Adipocyte (in vitro differentiated cells): ENCODE measurements at places on chromosomes 1 and 21.
A peak's percentile ranks its signal among the peaks of the same experiment; 100 is the strongest.

DNA sequence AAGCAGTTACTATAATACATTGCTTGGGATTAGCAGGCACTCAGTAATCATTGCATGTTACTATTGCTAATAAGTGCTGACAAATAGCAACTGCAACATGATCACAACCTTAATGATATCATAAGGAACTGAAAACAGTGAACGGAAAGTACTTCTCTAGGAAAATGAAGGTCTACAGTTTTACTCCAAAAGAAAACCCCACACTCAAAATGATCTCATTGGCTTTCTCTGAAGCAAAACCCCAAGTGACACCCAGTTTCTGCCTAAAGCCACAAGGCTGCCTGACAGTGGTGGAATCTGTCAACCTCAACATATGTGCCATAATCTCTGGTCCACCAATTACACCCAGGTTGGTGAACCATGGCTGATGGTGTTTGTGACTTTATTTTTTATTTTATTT, 137.6 kb downstream of the PTGER3 start:
- no peak for DNase-seq

DNA sequence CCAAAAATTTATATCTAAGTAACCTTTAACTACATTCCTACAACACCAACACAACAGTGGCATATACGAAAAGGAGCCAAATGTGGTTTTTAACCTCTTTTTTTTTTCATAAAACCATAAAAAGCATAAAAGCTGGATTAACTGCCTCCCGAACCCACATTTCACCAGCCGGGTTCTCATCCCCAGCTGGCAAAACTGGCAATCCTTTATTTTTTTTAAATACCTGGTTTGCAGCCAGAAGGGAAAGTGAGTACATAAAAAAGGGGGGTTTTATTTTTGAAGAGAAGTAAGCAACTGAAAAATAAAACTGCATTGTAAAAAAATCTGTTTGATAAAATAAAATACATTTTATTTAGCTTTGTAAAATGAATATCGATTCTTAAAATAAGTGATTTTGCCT, 295.4 kb downstream of the AKT3 start:
- no peak for DNase-seq

- DNase-seq: no peak
These were observed 25.1 kb downstream of the RRP1B start for GRCh38 chr21:43684424-43684823.

- DNase-seq: no peak
These were observed 12.5 kb downstream of the KIF17 start for GRCh38 chr1:20705203-20705755.

DNA sequence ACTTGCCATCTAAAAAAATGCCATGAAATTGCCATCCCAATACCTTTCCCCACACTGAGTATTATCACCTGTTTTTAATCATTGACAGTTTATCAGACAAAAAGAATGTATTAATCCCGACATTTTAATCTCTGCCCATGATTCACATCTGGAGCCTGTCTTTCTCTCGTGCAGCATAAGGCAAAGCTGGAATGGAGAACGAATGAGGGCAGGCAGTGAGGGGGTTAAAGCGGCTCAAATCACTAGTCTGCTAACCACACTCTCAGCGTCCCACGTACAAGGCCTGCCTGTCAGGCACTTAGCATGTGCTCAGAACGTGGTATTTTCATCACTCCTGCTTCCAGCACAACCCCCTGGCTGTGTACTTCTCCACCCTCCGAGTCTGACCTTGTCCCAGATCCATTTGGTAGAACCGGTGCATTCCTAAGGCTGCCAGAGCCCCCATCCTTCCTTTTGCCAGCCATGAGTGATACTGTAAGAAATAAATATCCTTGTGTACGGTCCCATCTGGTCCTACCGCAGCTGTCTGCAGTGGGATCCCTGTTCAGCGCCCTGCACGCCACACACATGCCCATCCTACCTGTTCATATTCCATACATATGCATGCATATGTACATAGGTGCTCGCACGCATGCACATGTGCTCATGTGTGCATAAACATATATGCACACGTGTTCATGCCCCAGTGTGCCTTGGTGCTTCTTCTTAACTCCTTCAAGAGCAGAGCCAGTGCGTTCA, 34.6 kb upstream of the FHAD1 start:
- no peak for DNase-seq

DNA sequence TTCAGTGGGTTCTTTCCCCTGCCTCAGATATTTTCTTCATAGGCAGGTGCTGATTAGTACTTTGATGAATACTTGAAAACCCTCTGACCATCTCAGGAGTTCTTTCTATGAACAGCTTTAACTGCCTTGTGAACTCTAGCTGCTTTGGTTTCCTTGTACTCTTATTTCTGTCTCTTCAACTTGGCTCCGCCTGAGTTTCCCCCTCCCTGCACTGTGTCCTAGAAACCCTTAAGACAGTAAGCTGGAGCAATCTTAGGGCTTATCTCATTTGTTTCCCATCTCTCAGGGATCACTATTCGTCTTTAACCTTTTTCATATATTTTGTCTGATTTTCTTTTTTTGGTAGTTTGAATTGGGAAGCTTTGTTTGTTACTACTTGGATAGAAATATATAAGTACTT, 99.1 kb downstream of the PKN2 start:
- no peak for DNase-seq

- no peak for DNase-seq
These were observed 275.4 kb upstream of the SGIP1 start for GRCh38 chr1:66258404-66259105.

DNA sequence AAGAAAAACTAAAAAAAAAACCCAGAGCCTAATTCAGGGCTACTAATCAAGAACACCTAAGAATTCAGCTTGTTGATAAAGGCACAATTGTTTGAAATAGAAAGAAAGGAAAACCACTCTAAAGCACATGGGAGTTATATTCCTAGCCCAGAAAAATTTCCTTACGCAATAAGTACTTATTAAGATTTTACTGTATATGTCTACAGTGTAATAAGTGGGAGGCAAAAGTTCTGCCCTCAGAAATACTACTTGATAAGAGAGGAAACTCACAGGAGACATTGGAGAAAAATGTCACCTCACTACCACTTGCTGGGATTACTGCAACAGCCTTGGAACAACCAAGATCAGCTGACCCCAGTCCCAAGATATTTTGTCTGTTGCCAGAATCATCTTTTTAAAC, 66.1 kb downstream of the IARS2 start:
- peak; percentile 32 for DNase-seq

GRCh38 chr1:113282893-113283285, 107.4 kb upstream of the MAGI3 start:
- DNase-seq: no peak

DNA sequence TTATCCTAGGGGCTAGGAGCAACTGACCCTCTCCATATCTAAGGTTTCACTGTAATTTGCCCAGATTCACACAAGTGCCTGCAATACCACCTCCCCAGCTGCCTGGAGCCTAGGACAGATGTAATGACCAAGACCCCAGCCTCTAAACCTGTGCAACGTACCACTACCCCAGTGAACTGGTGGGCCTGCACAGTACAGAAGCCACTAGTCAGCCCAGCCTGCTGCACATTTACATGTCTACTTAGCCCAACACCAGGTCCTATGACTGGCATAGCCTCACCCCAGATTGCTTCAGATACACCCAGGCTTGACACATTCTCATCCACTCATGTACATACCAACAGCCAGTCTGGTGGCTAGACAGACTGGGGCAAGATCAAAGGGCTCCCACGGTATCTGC, 1336.6 kb downstream of the BRINP3 start:
- no peak for DNase-seq

DNA sequence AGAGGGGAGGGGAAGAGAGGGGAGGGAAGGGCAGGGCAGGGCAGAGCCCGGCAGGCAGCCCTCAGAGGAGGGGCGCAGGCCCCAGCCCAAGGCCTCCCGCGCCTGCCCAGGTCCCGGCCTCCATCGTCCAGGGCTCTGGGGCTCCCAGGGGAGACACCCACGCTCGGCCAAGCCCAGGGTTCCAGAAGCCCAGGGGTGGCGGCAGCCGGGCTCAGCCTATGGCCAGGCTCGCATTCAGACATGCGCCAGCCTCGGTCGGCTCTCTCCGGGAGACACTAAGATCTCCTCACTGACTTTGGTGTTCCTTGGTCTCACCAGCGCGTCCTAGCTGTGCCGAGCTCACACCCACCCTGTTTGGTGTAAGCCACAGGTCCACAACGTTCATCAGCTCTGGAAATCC, 7.1 kb upstream of the ANKRD65 start:
- no peak for DNase-seq

DNA sequence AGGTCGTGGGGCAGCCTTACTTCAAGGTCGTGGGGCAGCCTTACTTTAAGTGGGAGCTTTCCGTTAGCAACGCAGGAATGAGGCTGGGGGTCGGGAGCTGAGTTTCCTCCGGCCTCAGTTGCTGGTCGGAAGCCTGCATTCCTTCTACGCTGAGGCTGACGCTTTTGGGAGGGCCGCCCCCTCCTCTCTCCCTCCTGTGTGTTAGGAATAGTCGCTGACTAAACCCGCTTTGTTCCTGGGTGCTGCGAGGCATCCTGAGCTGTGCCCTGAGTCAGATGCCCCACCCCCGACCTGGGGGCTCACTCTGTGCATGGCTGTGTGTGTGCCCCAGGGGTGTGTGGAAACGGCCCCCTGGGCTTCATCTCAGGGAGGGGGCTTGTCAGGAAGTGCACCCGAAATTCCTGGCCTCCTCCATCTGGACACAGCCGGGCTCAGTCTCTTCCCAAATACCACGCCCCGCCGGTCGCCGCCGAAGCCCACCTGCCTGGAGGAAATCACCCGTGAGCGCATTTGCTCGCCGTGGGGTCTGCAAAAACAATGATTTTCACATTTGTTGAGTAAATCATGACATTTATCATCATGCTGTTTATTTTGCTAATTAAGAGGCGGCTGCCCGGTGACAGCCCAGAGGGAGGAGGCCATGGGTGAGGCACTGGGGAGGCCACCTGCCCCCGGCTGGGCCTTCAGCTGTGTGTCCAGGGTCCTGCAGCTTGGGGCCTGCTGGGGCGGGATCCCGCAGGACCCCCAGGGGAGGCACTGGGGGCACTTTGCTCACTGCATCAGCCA, 121.4 kb downstream of the PRDM16 start:
- no peak for DNase-seq

DNA sequence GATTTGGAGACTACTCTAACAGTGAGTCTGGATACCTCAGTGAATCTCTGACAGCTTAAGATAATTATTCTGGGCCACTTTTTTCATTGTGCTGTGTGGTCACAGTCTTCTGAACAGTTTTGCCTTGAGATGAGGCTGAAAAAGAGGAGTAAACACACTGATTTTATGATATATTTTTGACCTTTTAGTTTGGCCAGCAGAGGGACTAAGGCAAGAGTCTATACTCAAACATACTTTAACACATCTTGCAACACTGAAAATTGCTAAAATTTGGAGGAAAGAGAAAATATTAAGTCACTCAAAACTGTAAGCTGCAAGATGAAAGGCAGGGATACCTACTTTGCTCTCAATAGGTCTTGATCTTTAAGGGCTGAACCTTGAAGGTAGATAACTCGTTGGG, 182.7 kb downstream of the KCNT2 start:
- DNase-seq: peak; percentile 27
